Melanocyte of skin (primary cell): ENCODE measurements at places on chromosomes 3 and 15. TPM values are rescaled to one million over a fixed set of nuclear protein-coding genes. Genes with fewer than 3 reads are reported as not detected.

PDZRN3 gene
- 35.8 and 49.4 TPM in 2 replicates for total RNA-seq

CCDC50 gene
- total RNA-seq = 133 and 163 TPM in 2 replicates

CHRNA7 gene
- total RNA-seq = 1.5 and 2.1 TPM in 2 replicates

DVL3 gene
- 39.0 and 41.0 TPM in 2 replicates for total RNA-seq

CMTM7 gene
- total RNA-seq = 8.6 and 12.3 TPM in 2 replicates

DNAH1 gene
- total RNA-seq = 2.0 and 4.0 TPM in 2 replicates

LNP1 gene
- 2.4 and 2.9 TPM in 2 replicates for total RNA-seq

TMEM207 gene
- not detected in 2 replicates for total RNA-seq

PTX3 gene
- 3.6 and 5.9 TPM in 2 replicates for total RNA-seq

ITIH3 gene
- 1.3 TPM in 1 of 2 replicates, not detected in the other for total RNA-seq

MORC1 gene
- under 0.01 TPM in 2 replicates for total RNA-seq

PTPN9 gene
- total RNA-seq = 29.3 and 31.5 TPM in 2 replicates
